Stimulated activated CD8-positive, alpha-beta memory T cell treated with anti-CD3 and anti-CD28 coated beads, Interleukin-4, amount 100 ng/mL, for 1 hour (primary cell): ENCODE measurements at places on chromosomes 2 and 18.

GRCh38 chr2:106192752-106193689 lies 1.1 kb downstream of the UXS1 start:
- DNase-seq: no peak

DNA sequence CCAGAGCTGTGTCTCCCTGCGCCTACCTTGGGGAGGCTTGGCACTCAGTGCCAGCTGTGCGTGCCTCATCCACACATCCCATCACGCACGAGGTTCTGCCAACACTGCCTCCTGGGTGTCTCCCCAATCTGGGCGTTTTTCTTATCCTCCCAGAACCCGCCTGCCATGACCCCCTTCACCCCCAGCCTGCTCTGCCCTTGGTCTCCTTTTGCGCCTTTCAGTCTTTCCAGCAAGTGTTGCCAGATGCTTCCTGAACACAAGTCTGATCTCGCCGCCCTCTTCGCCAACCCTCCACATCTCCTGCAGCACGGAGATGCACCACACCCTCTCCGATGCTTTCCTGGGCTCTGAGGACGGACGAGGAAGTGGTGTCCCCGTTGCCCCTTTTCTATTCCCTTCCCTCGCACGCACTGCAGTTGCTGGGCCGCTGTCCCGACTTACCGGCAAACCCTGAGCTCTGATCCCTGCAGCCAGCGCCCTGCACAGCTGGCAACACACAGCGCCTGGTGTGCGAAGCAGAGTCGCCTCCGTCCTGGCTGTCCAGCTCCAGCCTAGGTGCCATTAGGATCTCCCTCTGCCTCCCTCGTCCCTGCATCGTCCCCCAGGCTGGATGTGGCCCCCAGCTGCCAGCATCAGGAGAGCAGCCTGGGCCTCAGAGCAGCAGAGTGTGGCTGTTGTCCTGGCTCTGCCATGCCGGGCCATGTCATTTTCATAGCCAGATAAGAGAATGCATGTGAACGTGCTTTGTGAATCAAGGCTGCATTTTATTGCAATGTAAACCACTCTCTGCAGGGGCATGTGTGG lies 22.6 kb upstream of the ALLC start:
- DNase-seq: no peak

- no peak for DNase-seq
Observed at GRCh38 chr2:9673914-9674481, 43.2 kb upstream of the YWHAQ start.

DNA sequence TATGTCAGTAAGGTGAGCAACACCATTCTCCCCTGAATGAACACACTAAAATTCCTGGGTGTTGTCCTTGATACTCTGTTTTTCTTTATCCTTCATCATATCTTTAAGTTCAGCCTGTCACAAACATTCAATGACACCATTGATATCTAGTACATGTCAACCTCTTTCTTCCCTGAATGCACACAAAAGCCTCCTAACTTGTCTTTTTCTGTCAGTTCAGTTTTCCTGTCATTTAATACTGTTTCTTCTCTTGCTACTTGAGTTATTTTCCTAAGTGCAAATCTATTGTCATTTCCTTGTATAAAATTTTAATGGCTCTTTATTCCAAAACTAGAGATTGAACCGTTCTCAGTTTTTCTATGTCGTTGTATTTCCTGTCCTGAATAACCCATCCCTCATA lies 1107.6 kb upstream of the SLC39A10 start:
- DNase-seq: no peak

DNA sequence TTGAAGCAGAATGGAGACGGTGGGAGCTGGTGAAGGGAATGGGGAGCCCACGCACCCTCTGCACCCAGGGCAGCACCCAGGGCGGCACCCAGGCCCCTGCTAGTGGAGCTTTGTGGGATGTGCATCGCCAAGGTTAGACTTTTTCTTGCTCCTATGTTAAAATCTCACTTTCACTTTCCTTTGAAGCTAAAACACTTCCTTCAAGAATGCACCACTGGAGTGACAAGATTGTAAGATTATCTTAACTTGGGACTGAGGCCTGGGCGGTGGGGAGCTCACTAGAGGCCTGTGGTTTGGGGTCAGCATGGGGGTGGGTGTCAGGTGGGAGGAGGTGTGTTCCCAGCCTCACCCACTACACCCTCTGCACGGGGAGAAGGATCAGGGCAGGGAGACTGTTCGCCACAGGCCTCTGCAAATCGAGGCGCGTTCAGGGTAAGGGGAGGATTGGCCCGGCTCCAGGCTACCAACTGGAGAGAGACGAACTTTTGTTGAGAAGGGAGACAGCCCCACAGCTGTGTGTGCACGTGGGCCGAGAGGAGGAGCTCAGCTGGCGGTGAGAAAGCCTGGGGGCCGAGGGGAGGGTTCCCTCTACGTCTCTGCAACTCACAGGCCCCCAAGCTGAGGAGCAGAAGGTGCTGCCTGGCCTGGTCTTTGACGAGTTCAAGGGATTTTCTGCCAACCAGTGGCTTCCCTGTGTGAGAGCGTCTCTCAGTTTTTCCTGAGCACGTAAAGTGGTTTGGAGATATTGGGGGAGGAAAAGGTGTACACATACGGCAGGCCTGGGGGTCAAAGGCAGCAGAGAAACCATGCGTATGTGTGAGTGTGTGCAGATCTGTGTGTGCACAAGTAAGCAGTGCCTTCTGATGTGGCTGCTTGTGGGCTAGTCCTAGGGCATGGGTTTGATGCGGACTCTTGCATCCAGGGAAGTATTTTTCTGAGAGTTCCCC lies 147.7 kb downstream of the KLHL29 start:
- DNase-seq: no peak

- no peak for DNase-seq
Observed at GRCh38 chr2:140138736-140139135, 1358.5 kb upstream of the NXPH2 start.

GRCh38 chr2:10236571-10237391 lies 65.9 kb upstream of the HPCAL1 start:
- no peak for DNase-seq

- no peak for DNase-seq
Observed at GRCh38 chr18:46019936-46020335, 52.1 kb downstream of the PSTPIP2 start.

DNA sequence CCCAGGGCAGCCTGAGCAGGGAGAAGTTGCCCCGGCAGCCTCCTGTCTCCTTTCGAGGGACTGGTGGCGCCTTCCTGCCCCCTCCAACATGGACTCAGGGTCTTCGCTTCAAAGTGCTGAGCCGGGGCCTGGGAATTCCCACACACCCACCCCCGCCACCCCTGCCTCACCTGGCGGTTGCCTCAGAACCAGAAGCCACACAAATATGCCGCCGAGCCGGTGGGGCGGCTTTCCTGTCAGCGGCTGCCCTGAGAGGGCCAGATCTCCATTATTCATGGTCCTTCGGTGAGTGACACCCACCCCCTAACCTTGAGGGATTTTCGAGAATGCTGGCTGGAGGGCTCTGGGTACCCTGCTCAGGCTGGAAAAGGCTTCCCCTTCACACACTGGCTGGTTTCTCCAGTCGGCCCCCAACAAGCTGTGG lies 71.7 kb downstream of the SMAD7 start:
- DNase-seq: no peak
